ENCODE measurements at places on chromosomes 2 and 18. TPM values are rescaled to one million over a fixed set of nuclear protein-coding genes. Genes with fewer than 3 reads are reported as not detected.

Gene ANKRD30BL
- not detected for total RNA-seq

Gene C18orf54
- total RNA-seq, result 2.0 TPM

Gene RBKS
- 1.7 TPM for total RNA-seq

Gene SPATA3
- not detected for total RNA-seq

Gene ANKRD29
- 0.82 TPM for total RNA-seq

Gene SIX3
- not detected for total RNA-seq

Measured in pericardium fibroblast (primary cell).